ENCODE measurements at places on chromosomes 2 and 18.

DNA sequence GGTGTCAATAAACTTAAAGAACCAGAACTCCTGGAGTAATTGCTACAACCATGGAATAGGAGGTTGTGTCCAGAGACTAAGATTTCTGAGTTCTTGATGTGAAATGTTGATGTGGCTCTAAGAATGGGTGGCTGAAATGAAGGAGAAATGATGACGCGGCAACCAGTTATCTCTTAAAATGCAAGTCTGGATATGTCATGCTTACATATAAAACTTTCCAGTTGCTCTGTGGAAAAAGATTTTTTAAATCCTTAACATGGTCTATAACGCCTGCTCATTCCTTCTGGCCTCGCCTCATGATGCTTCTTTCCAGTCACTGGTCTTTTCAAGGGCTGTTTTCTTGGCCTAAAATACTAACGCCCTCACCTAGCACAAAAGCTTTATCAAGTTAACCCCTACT lies 23.5 kb upstream of the MYO1B start:
- DNase-seq = no peak

- DNase-seq = no peak
Observed at GRCh38 chr2:154698721-154699574, 453 bp downstream of the KCNJ3 start.

DNA sequence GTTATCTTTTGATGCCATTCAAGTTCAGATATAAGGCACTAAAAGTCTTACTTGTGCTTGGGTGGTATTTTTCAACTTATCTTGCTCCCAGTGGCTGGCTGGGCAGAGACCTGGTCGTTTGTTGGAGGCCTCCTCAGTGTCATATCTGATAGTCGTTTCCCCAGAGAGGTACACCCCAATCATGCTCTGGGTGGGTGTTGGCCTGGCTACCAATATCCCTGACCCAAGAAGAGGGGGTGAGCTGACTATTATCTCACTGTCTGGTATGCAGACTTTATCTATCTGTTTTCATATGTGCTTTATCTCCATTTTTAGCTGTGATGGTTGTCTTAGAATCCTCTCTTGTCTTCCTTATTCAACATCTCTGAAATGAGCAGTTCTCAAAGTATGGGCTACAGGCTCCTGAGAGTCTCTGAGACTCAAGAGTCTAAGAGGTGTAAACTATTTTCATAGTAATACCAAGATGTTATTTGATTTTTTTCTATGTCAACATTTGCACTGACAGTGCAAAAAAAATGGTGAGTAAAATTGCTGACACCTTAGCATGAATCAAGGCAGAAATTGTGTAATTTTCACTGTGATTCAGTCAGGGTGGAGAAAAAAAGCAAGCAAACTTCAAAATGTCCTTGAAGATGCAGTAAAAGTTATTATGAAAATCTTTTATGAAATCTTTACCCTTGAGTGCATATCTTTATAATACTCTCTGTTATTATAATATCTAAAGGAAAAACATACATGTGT lies 12.3 kb upstream of the PLEK start:
- no peak for DNase-seq

GRCh38 chr2:169845016-169845415 lies 17.8 kb downstream of the UBR3 start:
- DNase-seq = no peak

DNA sequence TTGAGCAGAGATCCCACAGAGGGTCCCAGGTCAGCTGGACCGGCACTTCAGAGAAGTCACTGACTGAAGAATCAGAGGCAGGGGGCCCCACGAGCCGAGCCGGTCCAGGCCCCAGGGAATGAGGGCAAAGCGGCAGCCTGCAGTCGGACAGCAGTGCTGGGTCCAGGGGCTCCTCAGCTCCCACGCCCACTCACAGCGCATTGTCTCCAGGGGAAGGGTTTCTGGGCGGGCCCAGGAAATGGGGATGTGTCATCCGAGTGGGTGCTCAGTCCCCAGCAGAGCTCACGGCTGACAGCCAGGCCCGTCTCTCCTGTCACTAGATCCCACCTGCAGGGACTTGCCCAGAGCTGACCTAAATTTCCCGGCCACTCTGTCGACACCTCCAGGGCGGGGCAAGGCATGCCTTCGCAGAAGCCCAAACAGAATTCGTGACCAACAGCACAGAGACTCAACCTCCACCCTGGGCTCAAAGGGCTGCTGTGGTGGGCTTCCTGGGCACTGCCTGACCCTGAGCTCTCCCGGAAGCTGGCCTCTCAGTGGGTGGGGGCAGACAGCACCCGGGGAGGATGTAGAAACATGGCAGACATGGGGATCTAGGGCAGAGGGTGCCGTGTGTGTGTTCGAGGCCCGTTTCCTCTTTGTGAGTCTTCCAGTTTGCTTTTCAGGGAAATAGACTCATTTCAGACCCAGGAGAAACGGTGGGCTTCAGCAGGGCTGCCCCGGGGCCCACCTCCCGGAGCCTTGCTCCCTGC lies 42.1 kb upstream of the TAF1B start:
- DNase-seq = no peak

DNA sequence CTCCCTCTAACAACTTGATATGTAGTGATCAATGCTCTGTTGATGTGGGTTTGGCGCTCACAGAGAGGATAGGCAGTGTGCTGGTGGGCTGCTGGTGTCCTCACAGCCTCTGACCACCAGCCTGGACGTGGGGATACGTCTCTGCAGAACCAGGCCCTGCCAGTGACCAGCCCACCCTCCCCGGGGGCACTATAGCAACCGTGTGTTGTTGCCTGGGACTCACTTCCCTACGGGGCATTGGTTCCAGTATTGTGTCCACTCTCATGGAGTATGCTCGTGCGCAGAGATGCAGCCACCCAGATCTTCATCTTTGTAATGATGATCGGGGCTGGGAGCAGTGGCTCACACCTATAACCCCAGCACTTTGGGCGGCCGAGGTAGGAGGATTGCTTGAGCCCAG lies 180.1 kb downstream of the LDLRAD4 start:
- DNase-seq = no peak

GRCh38 chr2:197251576-197251975 lies 59.0 kb downstream of the ANKRD44 start:
- no peak for DNase-seq

- no peak for DNase-seq
Observed at GRCh38 chr2:3126171-3126910, 251.3 kb downstream of the EIPR1 start.

- DNase-seq = no peak
Observed at GRCh38 chr2:235908826-235909225, 259.4 kb downstream of the GBX2 start.

DNA sequence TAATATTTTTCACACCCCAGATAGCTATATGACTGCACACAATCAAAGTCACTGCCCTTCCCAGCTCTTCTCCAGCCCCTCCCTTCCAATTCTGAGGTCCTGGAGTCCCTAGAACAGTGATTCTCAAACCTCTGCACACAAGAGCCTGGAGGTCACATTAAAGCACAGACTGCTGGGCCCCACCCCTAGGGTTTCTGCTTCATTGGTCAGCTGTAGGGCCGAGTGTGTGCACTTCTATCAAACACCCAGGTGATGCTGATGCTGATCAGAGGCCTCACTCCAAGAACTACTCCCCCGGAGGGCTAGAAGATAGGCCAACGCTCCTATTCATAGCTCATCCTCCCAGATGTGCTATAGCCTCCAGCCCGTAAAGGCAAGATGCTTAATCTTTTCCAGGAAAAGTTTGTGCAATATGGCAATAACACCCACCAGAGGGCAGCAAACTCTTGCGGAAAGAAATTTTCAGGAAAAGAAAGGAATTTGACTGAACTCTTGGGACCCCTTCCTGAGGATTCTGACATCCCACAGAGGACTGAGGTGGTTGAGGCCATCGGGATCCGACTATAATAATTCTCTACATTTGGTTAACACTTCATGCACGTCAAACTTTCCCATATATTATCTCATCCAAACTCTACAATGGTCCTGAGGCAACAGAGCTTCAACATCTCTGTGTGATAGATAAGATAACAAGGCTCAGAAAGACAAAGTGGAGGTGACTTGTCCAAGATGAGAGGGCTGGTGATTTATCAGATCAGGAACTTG lies 194.2 kb upstream of the PKDCC start:
- peak; percentile 38 for DNase-seq

DNA sequence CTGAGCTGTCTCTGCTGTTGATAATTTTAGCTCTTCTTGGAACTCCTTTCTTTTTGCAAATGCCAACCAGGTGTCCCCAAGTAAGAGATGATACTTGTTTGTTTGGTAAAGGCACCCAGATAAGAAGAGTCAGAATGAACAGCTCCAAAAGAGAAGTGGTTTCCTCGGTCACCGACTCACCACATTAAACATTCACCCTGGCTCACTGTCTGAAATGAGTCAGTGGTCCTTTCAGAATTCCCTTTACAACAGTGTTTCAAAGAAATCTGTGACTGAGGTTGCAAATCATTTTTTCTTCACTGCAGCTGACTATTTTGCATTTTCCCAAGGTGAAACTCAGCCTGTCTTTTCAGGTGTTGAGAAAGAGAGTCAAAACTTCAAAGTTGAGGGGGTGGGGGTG lies 16.2 kb upstream of the CXCR4 start:
- no peak for DNase-seq

- DNase-seq = no peak
Observed at GRCh38 chr2:174484573-174484972, 2.3 kb downstream of the GPR155 start.

GRCh38 chr18:30386624-30387023 lies 655.9 kb downstream of the DSC3 start:
- DNase-seq = no peak

DNA sequence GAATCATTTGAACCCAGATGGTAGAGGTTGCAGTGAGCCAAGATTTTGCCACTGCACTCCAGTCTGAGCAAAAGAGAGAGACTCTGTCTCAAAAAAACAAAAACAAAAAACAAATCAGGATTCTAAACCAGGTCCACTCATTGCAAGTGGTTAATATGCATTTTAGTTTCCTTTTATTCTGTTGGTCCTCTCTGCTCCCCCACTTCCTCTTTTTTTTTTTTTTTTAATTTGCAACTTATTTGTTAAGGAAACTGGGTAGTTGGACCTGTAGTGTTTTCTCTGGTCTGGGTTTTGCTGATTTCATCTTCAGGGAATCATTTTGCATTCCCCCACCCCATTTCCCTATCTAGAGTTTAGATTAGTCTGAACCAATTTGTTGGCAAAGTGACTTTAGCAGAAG lies 14.0 kb downstream of the FER1L5 start:
- DNase-seq = no peak

DNA sequence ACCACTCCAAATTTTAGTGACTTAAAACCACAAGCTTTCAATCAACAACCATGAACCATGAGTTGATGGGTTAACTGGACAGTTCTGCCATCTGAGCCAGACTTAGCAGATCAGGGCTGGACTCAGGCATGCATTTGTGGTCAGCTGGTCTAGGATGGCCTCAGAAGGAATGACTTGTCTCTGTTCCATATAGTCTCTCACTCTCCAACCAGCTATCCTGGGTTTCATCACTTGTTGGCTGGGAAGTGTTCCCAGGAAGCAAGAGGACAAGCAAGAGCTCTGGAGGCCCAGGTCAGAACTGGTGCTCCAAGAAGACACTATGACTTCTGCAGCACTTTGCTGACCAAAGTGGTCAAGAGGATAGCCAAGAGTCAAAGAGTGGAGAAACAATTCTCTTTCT lies 17.5 kb upstream of the MAP3K20 start:
- no peak for DNase-seq

GRCh38 chr2:157898591-157898996 lies 22.5 kb upstream of the ACVR1 start:
- no peak for DNase-seq

DNA sequence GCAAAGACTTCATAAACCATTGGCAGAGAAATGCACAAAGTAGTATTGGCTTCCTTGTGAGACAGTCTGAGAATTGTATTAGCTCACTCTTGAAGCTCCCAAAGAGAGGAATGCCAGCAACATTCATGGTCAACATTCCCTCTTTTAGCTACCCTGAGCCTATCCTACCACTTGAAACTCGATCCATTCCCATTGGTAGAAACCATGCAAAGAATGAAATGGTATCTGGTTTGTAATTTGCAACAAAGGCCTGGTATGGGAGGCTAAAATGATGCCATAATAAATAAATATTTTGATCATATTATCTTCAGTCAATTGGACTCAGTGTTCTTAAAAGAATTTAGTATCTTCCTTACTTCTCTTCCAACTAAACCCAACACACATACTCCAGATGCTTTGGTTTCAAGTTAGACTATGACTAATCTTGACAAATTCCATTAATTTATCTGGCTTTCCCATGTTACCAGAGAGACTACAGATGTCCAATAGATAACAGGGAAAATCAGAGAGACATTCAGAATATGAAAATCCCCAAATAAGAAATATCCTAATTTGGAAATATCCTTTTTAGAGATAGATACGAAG lies 102.9 kb downstream of the DHRS9 start:
- no peak for DNase-seq

GRCh38 chr2:219252900-219253752 lies at the start of gene TUBA4B:
TSS of gene TUBA4B (plus strand) at chr2:219253243. CDS start at chr2:219253408, 165 bp downstream.
- no peak for DNase-seq

DNA sequence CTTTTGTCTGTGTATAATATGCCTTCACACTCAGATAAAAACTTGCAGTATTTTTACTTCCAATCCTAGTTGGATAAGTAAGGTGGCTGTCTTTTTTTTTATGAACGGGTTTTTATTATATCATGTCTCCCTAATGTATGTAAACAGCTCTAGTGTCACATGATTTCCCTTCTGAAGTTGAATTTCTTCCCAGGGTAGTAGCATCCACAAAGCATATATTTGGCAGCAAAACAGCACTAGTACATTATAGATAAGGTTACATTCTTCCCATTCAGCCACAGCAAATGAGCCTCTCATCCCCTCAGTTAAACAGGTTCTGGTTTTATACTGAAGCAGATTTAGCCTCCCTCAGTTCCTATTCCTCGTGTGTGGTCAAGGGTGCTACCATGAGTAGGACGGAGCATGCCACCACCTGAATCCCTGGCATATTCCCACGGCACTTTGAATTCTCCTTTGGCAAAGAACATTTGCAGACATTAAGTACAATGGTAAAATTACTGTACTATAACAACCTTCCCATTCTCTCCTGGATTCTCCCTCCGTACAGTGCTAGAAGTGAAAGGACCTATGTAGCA lies 15.4 kb upstream of the DTNA start:
- no peak for DNase-seq

DNA sequence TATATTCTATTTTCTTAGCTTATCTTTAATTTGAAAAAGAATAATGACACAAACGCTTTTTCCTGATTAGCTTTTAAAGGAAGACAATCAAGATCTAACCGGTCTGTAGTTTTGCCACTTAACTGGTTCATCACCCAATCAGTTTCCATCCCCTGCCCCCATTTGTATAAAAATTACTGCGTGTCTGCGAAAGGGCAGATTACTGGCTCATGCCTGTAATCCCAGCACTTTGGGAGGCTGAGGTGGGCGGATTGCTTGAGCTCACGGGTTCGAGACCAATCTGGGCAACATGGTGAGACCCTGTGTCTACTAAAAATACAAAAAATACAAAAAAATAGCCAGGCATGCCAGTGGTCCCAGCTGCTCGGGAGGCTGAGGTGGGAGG lies 2.4 kb downstream of the CEBPZOS start:
- DNase-seq = no peak

DNA sequence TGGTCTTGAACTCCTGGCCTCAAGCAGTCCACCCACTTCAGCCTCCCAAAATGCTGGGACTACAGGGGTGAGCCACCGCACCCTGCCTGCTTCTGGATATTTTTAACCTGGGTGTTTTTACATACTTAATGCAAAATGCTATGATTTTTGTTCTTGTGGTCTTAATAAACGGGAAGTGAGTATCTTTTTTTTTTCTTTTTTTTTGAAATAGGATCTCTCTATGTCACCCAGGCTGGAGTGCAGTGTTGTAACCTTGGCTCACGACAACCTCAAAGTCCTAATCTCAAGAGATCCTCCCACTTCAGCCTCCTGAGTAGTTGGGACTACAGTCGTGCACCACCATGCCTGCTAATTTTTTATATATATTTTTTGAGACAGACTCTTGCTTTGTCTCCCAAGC lies 19.2 kb upstream of the ASXL2 start:
- no peak for DNase-seq

Measured in NCI-H1048 (cell line).